RWPE1 (cell line): ENCODE measurements at places on chromosomes 6 and 20.

GRCh38 chr6:32070814-32071543, 32.8 kb downstream of the CYP21A2 start:
- DNase-seq, result no peak

- peak; percentile 76 for DNase-seq
These were observed 11.5 kb upstream of the IPCEF1 start for GRCh38 chr6:154367839-154368695.

DNA sequence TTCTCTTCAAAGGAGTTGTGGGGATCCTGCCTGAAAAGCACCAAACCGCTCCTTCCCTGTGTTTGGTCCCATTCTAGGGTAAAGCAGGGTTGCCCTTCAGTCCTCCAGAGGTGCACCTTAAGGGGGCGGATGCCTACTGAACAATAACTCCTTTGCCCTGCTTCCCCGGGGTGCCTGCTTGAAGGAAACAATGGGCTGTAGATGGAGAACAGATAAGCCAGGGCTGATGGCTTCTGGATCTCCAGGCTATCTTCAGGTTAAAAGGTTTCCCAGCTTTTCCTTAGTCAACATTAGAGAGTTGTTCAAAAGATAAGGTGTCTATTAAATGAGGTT, 5.4 kb upstream of the PRDM1 start:
- DNase-seq, result no peak

DNA sequence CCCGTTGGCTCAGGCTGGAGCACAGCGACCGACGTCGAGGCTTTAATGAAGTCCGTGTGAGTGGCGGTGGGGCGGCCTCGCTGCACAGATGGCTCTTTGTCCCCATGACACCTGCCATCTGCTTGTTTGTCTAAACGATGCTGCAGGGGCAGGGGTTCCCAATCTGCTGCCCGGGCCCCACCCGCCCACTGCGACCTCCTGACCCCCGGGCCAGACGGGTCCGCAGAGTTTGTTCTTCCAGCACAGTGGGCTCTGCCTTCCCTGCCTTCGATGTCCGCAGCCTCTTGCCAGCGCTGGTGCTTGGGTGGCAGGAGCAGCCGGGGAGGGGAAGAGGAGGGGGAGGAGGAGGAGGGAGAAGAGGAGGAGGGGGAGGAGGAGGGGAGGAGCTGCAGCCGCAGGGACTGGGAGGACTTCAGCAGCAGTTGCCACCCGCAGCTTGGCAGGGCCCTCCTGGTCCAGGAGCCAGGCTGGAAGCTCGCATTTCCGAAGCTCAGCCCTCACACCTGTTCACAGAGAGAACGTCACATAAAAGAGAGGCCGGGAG, 210.0 kb downstream of the DLL1 start:
- DNase-seq, result no peak

GRCh38 chr6:14743474-14744211, 502.2 kb upstream of the JARID2 start:
- peak; percentile 92 for DNase-seq

- DNase-seq, result no peak
These were observed 242.2 kb downstream of the HIVEP2 start for GRCh38 chr6:142702501-142703460.

GRCh38 chr20:59125836-59126235, 37.8 kb upstream of the ZNF831 start:
- DNase-seq, result no peak

- peak; percentile 29 for DNase-seq
These were observed 1.1 kb downstream of the FBXO30 start for GRCh38 chr6:145813285-145814034.

GRCh38 chr6:76771059-76771634, 692.1 kb downstream of the HTR1B start:
- DNase-seq, result no peak

DNA sequence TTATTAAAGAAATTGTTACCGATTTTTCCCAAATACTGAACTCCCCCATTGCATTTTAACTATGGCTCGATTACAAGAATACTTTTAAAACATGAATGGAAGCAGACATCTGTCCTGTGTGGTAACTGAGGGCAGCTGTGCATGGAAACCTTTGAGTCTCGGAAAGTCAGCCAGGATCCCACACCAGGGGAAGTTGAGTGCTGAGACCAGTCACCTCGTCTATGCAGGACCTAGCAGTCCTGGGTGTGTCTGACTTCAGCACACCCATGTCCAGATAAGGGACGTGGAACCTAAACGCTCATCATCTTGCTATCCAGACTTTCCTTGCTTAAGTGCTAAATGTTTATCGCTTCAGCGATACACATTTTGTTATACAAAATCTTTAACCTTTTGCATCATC, 6.1 kb downstream of the RIN2 start:
- no peak for DNase-seq

DNA sequence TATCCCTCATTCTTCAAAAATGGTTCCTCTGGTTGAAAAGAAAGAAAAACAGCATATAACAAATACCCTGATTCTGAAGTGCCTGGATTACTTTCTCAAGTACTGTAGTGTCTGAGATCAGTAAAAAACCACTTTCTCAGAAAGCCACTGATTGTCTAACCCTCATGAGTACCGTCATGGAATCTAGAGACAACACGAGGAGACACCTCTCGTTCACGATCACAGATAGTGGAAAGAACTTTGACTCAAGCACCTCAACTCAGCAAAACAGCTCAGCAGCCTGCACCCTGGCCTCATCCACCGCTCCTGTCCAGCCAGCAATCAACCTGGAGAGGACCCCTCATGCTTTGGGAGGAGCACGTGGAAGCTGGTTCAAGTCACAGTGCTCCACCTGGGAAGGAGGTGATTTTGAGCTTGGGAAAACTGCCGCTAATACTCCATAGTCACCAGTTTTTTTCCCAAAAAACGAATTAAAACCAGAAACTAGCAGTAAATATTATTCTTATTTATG, 1.0 kb downstream of the SCML4 start:
- no peak for DNase-seq

DNA sequence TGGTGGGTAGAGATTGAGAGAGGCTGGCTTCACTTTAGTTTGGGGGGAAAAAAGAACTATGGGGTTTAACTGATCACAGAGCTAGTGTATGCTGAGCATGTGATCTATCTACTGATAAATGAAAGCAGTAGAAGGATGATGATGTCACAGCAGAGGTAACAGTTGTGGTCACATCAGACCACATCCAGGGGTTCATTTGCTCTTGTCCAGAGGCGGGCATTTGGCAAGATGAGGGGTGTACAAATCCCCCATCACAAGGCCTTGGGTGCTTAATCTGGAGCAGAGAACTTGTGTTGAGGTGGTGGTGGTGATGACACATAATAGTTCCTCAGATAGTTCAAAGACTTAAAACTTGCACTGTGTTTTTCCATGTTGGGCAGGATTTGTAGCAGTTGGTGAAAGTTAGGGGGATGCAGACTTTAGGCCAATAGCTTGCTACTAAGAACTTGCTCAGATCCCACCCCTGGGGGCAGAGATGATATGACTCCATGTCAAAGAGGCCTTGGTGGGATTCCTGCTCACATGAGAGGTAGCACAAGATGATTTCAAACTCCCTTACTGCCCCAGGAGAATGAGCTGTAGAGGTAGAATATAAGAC, 63.4 kb downstream of the PRDM1 start:
- DNase-seq, result no peak

DNA sequence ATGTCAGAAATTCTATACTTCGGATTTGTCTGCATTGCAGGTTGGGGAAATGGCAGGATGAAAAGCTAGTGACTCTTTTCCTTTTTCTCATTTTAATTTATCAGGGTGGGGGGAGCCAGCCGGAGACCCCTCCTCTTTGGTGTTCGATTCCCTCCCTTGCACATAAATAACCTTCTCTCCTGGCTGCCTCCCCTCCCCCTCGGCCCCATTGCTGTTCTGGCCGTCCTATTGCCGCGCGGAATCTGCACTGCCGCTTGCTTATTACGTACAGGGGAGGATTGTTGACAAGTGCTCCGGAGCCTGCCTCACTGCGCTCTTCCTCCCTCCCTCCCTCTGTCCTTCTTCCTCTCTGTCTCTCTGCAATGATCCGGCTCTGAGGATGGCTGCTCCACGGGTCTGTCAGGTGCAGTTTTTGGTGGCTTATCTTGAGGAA, 154.7 kb downstream of the JARID2 start:
- DNase-seq, result no peak

- no peak for DNase-seq
These were observed 3.6 kb downstream of the DOP1A start for GRCh38 chr6:83071023-83071422.

GRCh38 chr20:19560881-19561480, 197.1 kb upstream of the RIN2 start:
- no peak for DNase-seq

- DNase-seq, result no peak
These were observed 383.7 kb downstream of the CENPW start for GRCh38 chr6:126723541-126724170.

DNA sequence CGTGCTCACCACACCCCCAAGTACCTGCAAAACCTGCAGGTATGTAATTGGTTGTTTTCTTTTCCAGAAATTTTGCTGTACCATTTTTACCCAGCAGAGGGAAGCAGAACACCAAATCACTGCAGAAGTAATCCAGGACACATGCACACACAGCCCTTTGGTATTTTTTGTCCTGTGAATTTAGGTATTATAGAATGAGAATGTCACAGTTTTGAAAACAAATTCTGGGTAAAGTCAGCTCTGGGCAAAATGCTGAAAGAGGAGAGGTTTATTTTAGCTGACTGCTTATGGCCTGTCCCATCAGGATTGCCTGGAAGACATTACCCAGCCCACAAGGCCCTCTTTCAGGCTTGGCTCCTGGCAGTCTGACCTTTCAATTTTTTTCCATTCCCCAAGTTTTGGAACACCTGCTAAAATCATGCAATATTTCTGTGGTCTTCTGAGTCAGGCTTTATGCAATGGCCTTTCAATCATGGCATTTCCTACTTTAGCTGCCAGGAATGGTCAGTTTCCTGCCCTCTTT, 3.5 kb upstream of the EFHC1 start:
- peak; percentile 57 for DNase-seq

DNA sequence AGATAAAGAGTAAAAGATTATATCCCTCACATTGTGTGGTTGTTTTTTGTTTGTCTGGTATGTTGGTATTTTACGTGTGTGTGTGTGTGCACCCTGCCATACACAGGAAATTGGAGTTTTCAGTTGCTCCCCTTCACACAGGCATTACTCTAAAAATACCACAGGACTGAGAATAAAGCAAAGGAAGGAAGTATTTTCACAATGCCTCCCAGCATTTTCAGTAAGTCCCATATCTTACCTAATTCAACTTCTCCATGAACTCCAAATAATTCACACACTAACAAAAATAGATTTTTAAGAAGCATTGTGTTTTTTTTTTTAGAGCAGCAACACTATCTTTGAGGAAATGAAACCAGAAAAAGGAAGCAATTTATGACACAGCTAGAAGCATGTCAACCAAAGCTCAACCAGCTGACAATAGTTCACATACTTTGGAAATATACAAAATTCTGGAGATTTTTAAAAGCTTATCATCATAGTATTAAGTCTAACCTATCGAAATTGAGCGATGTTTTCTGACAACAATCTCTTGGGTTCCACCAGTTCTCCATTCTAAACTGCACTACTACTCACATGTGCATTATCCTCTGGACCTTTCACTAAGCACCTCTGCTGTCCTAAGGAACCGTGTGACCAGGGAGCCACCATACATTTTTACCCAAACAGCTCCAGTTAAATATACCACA, 2.1 kb downstream of the UBE2J1 start:
- no peak for DNase-seq

DNA sequence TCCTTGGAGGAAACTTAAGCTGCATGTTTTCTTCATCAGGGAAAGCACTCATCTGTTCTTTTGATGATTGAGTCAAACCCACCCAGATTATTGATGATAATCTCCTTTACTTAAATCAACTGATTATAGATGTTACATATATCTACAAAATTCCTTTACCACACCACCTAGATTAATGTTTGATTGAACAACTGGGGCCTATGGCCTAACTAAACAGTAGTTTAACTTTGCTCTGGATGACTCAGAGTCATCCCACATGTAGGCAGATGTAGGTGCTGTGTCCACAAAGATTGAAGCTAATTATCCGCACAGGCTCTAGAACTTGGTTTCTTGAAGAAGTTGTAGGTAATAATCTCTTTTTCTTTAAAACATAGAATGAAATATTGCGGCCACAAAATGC, 42.2 kb downstream of the PKIB start:
- DNase-seq, result no peak

- peak; percentile 86 for DNase-seq
These were observed 124.7 kb downstream of the TMEM242 start for GRCh38 chr6:157198425-157199279.

DNA sequence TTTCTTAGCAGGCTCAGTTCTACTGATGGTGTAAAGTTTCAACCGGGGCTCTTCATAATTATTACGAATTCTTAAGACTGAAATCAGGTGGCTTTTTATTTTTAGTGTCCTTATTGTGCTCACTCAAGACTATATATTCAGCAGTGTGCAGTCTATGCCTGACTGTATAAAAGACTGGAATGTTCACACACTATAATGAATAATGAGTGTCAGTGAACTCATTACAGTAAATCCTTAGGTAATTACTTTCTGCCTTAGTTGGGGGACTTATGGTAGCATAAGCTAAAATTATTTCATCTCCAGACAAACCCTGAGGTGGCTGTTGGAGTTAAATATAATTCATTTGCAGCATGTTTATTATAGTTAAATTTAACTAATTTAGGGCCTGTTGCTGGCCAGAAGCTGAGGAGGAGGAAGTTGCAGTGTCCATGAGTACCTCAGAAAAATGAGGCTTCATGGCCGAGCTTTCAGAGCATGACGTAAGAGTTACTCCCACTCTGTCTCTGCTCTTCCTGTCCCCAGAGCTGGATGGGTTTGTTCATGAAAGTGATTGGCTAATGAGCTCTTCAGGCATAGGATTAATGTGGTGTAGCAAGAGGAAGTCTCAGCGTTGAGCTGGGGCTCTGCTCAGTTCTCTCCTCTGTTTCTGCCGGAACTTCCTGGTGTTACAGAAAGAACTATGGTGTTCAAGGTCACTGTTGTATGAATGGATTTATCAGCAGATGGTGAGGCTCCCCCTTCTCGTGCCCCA, 335.7 kb downstream of the NRN1 start:
- peak; percentile 42 for DNase-seq

GRCh38 chr20:53076668-53077067, 104.5 kb downstream of the TSHZ2 start:
- no peak for DNase-seq

DNA sequence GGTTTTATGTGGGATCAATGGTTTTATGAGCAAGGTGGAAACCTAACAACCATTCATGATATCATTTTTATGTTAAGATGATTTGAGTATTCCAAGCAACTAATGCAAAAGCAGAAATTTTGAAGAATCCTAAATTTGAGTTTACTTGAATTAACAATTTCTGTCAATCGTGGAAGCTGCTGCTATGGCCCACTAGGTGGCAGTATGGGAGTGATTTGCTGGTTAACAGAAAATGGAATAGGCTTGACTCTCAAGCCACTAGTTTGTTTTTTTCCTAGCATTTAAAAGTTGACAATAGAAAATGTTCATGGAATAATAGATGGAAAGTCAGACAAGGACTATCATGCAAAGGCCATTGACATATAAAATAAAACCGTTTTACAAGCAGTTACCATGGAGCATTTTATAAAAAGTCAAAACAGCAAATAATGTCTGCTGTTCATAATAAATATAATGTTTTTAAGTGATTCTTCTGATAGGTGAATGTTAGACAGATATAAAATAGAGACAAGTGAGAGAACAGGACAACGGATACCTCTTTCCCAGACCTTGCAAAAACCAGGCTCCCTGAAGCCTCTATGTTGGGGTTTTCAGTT, 43.0 kb upstream of the TMEM200A start:
- DNase-seq, result peak; percentile 27

GRCh38 chr6:129786548-129786947, 74.6 kb downstream of the TMEM244 start:
- no peak for DNase-seq
